IMR-90 (cell line): ENCODE measurements at places on chromosomes 11 and 22.
A peak's percentile ranks its signal among the peaks of the same experiment; 100 is the strongest.

DNA sequence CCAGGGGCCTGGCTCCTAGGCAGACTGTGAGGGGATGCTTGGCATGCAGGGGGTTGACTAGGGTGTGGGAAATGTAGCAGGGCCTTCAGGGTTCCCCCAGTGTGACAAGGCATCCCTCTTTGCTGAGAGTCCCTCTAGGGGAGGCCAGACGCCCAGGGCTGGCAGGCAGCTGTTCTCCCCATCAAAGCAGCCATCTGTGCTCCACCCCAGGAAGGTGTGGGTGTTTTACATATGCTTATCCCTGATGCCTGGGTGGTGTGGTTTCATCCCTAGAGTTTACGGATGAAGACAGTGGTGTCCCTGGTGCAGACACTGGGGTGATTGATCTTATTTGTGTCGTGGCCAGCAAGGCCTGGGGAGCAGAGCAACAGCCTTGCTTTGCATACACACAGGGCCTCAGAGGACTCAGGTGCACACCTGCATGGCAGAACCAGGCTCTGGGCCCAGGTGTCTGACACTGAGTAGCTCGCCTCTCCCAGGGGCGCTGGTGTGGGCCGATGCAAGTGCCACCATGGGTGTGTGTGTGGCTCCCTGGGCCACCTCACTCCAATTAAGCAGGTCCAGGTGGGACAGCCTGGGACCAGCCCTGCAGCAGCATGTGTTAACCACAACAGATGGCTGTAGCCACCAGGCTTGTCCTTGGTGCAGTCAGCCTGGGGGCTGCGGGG is 74.2 kb downstream of the MED15 start:
- DNase-seq, result no peak

DNA sequence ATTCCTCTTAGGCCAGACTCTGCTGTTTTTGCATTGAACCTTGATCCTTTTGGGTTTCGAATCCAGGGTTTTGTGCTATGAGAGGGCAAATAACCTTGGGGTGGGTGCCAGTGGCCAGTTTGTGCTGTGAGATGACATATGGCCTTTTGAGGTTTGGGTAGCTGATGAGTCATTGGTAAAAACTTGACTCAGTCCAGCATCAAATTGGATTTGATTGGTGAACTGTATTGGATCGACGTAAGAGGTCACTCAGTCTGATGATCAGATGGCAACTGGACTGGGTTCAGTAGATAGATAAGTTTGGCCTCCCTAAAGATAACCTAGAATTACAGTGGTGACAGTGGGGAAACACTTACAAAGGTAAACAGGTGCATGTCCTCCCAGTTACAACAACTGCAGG is 41.0 kb upstream of the XKR3 start:
- no peak for DNase-seq

- DNase-seq, result no peak
Observed at GRCh38 chr11:30310623-30311022, 12.3 kb upstream of the ARL14EP start.

DNA sequence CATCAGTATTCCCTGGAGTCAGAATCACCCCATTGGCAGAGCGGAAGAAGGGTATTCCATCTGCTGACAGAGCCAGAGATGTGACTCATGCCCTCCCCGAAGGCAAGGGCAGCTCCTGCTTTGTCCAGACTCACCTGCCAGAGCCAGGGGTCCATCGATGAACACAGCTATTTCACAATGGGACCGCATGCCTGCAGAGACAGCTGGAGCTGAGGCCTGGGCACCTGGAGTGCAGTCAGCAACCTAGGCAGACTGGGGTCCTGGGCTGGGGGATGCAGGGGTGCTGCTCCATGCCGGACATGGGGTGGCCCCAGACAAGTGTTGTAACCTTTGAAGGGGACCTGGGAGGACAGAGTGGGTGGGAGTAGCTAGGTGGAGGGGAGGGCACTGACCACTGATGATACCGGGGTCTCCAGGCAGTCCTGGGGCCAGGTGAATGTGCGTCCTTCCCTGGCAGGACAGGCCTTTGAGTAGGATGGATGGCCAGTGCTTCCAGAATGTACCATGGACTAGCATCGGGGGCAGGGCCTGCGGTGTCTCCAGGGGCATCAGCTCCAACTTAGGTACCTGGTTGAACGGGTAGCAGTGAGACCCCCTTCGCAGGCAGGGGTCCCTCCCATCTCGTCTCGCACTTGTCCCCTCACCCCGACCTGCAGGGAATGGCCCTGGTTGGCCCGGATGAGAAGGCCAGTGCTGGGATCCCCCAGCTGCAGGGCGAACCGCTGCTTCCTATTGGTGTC is 1.7 kb downstream of the TRPT1 start:
- DNase-seq, result no peak

DNA sequence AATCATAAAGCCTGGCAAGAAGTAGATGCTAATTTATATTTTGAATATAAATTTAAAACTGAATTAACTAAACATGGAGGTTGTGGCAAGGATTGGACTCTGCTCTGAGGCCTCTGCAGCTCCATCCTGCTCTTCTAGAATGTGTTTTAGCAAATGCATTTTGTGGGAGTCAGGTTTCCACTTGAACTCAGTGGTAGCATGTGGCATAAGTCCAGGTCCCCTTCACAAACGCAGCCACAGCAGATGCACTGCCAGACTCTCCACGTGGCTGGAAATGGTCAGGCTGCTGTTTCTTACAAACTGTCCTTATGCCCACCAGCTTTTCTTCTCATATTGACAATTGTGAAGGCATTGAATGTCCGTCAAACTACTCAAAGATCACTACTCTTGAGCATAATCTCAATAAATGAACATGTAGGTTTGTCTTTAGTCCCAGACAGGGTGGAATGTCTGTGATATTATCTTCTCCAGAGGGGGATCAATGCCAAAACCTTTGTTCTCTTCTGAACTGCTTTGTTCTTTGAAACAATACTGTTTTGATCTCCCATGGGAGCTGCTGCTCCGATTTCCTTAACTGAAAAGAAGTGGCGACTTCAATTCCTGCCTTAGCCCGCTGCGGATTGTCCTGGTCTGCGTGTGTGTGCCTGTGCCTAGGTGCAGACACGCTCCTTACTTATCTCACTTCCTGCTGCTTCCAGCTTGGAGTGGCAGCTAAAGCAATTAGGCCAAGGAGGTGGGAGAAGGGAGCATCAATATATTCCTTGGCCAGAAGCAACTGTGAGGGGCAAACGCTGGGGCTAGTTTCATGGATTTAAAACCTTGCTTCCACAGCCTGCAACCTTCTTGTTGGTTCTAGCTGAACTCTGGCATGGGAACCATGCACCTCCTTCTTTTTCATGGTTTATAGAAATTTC is 24.2 kb downstream of the EIF4G2 start:
- peak; percentile 35 for DNase-seq

DNA sequence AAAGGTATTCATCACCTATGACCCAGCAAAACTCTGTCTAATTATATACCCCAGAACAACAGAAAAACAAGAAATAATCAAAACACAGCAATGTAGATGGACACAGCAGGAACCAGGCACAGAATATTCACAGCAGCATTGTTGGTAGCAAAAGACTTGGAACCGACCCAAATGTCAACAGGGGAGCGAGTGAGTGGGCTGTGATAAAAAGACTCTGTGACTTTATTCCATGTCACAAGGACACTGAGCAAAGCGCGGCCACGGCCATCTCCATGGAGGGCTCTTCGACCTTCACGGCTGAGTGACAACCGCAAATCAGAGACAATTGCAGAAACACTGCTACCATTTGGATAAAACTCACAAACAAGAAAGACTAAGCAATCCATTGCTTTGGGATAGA is 1373.1 kb downstream of the TBC1D22A start:
- DNase-seq, result no peak

DNA sequence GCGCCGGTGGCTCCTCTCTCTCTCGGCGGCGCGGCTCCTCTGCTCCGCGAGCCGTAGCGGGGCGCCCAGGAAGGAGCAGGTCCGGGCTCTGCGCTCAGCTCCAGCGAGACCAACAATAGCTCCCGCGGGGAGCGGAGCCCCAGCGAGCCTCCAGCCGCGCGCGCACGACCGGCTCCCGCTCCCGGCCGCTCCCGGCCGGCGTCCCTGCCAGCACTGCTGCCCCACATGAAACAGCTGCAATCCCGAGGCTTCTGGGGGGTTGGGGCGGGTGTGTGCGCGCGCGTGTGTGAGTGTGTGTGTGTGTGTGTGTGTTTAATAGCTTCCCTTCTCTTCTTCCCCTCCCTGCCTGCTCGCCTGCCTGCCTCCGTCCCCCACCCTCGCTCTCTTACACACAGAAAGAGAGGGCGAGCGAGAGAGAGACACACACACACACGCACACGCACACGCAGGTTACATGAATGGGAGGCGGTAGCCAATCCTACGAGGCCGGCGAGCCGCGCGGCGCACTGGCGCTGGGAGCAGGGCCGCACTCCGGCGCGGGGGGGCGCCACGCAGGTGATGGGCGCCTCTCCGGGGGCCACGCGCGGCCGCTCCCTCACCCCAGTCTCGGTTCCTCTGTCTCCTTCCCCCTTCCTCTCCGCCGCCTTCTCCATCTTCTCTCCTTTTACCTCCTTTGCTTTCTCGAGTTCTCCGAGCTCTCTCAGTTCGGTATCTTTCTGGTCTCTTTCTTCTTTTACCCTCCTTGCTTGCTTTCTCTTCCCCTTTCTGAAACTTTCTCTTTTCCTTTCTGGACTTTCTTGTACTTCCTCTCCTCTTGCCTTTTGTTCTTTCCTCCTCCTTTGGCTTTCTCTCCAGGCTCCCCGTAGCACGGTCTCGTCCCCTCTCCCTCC is at the start of gene TENM4:
Gene TENM4, minus strand, starts transcription at position 460 of the 890 bp plus-strand sequence. CDS start 371,086 bp downstream, outside the sequence.
- DNase-seq, result peak; percentile 92

GRCh38 chr11:2385156-2386151 is 8.3 kb downstream of the CD81 start:
- no peak for DNase-seq

- peak; percentile 83 for DNase-seq
Observed at GRCh38 chr11:33257897-33258630, 883 bp downstream of the HIPK3 start.

DNA sequence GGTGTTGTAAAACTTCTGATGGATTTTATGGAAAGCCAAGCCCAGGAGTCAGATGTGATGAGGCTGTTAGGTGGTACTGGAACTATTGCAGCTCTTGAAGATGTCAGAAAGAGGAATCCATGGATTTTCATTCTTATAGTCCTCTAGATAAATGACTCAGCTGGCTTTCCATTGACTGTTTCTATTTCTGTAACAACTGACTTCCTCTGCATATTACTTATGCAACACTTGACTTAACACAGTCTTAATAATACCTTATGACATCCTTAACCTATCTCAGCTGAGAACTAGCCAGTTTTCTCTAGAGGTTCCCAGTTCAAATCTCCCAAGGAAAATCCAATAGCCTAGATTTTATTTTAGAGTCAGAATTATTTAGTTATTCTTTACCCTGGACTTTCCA is 263.8 kb downstream of the LUZP2 start:
- DNase-seq, result peak; percentile 30

DNA sequence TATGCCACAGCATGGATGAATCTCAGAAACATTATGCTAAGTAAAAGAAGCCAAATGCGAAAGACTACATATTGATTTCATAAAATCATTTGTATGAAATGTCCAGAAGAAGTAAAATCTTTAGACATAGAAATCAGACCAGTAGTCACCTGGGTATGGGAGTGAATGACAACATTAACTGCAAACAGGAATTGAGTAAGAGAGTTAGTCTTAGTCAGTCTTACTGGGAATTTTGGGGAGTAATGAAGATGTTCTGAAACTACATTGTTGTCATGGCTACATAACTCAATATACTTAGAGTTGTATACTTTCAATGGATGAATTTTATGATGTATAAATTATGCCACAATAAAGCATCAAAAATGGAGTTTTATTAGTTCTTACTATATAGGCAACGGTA is 107.8 kb upstream of the CHORDC1 start:
- DNase-seq, result no peak

GRCh38 chr11:130825561-130825960 is 90.7 kb downstream of the SNX19 start:
- DNase-seq, result peak; percentile 25

DNA sequence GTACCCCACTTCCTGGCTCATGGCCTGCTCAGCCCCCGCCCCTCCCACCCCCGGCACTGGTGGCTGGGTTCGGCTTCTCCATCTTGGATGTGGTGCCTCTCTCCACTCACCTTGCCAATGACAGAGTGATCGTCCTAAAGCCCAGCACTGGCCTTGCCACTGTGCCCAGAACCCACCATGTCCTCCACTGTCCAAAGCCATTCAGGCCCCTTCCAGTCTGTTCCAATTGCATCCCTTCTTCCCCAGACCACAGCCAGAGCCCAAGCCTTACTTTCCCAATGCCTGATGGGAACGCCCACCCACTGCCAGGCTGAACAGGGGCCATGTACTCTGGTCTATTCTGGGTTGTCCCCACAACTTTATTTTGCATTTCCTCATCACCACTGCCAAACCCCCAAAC is 625.8 kb upstream of the B3GAT1 start:
- DNase-seq, result no peak

DNA sequence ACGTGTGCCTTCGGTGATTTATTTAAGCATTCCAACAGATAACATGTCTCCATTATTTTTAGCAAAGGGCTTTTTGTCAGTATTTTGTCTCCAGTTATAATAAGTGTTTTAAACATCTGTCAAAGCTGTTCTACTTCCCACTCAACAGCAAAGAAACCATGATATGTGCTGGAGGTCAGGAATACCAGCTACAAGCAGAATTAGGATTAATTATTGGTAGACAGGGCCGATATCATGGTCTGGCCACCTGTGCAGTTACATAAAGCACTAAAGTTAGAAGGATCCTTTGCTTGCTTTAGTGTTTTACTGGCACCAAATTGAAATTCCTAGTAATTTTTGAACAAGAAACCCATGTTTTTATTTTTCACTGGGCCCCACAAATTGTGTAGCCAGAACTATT is 591.3 kb upstream of the ARHGAP42 start:
- no peak for DNase-seq

GRCh38 chr11:118592616-118593367 is 14.6 kb upstream of the PHLDB1 start:
- no peak for DNase-seq

- DNase-seq, result no peak
Observed at GRCh38 chr11:133533205-133533604, 904 bp upstream of the OPCML start.

- DNase-seq, result no peak
Observed at GRCh38 chr11:48007677-48008076, 27.3 kb downstream of the PTPRJ start.

DNA sequence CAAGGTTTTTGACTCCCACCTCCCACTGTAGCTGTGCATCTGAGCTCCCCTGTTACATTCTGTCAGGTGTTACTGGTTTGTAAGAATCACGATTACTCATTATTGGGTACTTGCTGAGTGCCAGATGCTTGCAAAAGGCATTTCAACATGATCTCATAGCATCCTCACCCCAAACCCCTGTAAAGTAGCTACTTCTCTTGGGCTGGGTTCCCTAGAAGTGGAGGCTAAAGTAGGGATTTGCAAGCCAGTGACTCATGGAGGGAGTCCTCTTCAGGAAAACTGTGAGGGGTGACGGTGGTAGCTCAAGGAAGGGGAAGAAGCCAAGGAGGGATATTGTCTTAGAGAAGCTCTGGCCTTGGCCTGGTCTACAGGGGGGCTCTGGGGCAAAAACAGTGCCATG is 78.6 kb downstream of the TIMP3 start:
- peak; percentile 63 for DNase-seq

DNA sequence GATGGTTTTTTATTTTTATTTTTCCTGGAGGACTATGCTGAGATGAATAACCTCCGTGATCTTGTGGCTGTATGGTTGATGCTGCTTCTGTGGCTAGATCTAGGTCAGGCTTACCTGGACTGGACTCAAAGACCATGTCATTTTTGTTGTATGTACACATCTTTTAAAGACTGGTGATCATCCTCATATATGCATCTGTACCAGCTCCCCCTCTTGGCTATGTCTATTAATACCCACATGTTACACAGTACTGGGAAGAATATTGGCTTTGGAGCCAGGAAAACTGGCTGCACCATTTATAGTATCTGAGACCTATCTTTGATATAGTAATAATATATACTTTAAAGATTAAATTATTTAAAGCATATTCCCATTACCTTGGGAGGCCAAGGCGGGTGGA is 18.4 kb upstream of the PITPNB start:
- no peak for DNase-seq
